CD4-positive, alpha-beta memory T cell (primary cell): ENCODE measurements at places on chromosomes 11 and 22. TPM values are rescaled to one million over a fixed set of nuclear protein-coding genes. Genes with fewer than 3 reads are reported as not detected.

DCDC1 gene
- not detected for polyA plus RNA-seq

- no peak overlapping the region for H3K4me3 ChIP-seq
- H3K27ac ChIP-seq = no peak overlapping the region
- H3K4me1 ChIP-seq = no peaks in the 10 kb centered on the region
- no peaks in the 10 kb centered on the region for H3K36me3 ChIP-seq
- DNase-seq = no peak
Measured at GRCh38 chr11:10328314-10329098, 23.6 kb downstream of the ADM start.

CEP57 gene
- polyA plus RNA-seq = 63.9 TPM

DNA sequence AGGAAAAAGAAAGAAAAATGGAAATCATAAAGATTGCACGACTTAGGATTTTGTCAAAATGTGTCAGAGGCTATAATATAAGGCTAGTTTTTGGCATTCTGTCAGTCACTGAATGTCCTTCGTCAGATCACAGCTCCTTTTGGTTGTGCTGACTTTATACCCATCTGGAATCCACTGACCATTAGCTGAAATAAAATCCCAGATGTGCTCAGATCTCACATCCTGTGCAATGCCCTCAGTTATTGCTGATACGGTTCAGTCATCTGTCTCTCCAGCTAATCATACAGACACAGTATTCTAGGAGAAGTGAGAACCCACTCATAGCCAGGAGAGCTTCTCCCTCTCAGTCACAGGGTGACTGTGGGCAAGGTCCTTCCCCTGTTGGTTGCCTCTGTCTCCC lies 11.5 kb downstream of the CD44 start:
- no peak overlapping the region for H3K4me3 ChIP-seq
- peaks cover 8% of the 10 kb centered on the region for H3K36me3 ChIP-seq
- peaks cover 100% of the 10 kb centered on the region for H3K4me1 ChIP-seq
- H3K27me3 ChIP-seq = no peaks in the 10 kb centered on the region
- DNase-seq = no peak
